T-helper 2 cell treated with Interferon-gamma antibody and Interleukin-4, amounts not matched to agents 5 μg/mL and 100 μg/mL, for 36 hours (primary cell): ENCODE measurements at places on chromosomes 12 and 14.

GRCh38 chr12:11894890-11895289 lies 175.8 kb upstream of the BCL2L14 start:
- DNase-seq: no peak

DNA sequence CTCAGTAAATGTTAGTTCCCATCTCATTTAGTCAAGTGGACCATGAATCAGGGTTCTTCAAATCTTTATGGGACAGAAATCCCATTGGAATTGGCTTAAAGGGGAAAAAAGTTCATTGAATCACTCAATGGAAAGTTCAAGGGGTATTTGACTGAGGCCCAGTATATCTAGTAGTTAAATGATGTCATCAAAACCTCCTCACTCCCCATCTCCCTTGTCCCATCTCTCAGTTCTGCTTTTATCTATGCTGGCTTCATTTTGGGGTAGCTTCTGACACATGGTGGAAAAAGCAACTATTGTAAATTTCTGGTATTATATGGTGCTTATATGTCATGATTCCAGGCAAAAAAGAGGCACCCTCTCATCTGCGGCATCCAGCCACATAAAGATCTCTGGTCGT lies 51.9 kb downstream of the DAAM1 start:
- no peak for DNase-seq

- no peak for DNase-seq
Measured at GRCh38 chr12:89729946-89730459, 21.4 kb upstream of the ATP2B1 start.

- no peak for DNase-seq
Measured at GRCh38 chr12:92193063-92193462, 47.4 kb upstream of the BTG1 start.

GRCh38 chr12:64236549-64236948 lies 14.5 kb upstream of the KICS2 start:
- no peak for DNase-seq

- DNase-seq: no peak
Measured at GRCh38 chr12:2319737-2320506, 267.1 kb downstream of the CACNA1C start.

DNA sequence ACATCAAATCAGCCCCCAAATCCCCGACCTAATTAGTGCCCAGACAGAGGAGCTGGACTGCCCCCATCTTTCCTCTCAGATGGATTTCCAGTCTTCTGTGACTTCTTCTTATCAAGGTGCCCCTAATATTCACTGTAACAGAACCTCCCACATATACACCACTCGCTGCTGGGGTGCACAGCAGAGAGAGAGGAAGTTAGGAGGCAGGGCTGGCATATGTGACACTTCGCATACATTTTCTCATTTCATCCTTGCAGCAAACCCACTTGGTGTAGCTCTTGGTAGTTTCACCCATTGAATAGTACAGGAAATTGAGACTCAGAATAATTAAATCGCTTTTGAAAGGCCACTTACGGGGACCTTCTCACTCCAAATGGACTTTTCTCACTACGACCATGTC lies 56.5 kb upstream of the CCND2 start:
- no peak for DNase-seq

- DNase-seq: no peak
Measured at GRCh38 chr14:101200008-101200649, 296.6 kb upstream of the RTL1 start.

DNA sequence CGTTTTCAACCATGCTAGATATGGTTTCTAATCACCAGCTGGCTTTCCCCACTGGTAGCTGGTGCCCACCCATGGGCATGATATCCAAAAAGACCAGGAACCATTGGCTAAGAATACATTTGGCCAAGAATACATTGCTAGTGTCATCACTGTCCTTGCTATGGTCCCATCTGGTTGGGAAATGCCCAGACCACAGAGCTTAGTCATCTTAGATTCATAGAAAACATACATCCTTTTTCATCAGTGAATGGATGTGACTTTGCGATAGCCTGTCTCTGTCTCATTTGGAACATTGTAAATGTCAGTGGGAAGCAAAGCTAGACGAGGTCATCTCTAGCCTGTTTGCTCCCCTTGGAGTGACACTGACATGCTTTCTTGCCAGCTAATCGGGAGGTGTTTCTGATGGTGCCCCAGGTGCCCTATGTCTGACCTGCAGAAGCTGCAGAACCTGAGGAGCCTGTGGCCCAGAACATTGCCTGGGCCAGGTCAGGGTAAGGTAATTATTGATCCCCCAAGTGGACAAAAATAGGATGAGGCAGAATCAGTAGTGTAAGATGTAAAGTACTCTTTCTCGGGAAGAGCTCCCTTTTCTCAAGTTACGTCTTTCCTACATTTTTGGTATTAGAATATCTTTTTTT lies 194.8 kb downstream of the SLC41A2 start:
- DNase-seq: peak; percentile 62

DNA sequence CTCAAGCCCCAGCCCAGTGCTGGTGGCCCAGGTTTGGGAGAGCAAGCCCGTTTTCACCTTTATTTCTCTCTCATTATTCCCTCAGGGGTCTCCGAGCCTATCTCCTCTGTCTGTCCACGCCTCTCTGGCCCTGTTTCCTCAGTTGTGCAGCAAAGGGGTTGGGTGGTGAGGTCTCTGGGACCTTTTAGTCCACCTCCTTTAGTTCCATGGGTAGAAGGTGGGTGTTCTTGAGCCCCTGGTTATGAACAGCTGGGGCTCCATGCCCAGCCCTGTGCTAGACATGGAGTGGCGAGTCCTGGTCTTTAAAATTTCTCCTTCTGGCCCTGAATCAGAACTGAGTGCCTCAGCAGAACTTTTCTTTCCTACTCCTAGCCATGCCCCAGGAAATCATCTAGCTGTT lies 1.3 kb upstream of the NGB start:
- DNase-seq: no peak
